HuH-7 (cell line): ENCODE measurements at places on chromosomes 7 and 10.

DNA sequence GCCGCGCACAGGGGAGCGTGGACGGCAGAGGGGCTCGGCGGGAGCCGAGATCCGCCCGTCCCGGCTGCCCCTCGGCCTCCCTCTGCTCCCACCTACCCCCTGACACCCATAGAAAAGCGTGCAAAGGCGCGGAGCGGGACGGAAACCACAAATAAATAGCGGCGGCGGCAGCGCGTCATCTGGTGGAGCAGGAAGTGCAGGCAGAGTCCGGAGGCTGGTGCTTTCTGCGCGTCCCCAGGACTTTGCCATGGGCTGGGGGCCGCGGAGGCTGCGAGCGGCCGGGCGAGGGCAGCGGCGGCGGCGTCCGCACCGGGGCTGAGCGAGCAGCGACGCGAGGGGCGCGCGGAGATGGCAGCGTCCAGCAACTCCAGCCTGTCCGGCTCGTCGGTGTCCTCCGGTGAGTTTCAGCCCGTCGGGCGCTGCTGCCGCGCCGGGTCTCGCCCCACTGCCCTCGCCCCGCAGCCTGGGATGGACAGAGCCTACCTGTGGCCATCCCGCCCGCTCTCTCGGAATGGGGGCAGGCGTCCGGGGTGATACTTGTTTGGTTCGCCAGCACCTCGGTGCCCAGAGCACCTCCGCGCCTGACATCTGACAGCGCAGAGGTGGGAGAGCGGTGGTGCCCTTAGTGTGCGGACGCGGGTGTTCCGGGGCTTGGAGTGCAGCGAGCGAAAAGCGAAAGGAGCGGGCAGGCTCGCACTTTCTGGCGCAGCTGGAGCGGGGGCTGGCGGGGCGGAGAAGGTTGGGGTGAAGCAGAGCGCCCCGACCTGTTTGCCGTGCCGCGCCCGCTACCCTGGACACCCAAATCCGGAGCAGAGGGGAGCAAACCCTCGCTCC lies at the start of gene CHN2:
Gene CHN2 (plus strand): TSS at position 182 of the 834 bp plus-strand sequence.
- DNase-seq = peak; percentile 73

GRCh38 chr7:155428171-155428834 lies 29.6 kb upstream of the EN2 start:
- no peak for DNase-seq

GRCh38 chr7:64637521-64638445 lies 28.1 kb upstream of the ZNF107 start:
- no peak for DNase-seq

GRCh38 chr7:107957436-107957835 lies 45.5 kb downstream of the LAMB1 start:
- DNase-seq = no peak

GRCh38 chr7:151366880-151367222 lies 25.2 kb downstream of the NUB1 start:
- DNase-seq = no peak
